Foreskin keratinocyte (primary cell): ENCODE measurements at places on chromosomes 4 and X. TPM values are rescaled to one million over a fixed set of nuclear protein-coding genes. Genes with fewer than 3 reads are reported as not detected.

ABLIM2 gene
- total RNA-seq = 0.39 and 0.85 TPM in 2 replicates

GRIA2 gene
- not detected in 2 replicates for total RNA-seq

NDNF gene
- not detected in 2 replicates for total RNA-seq

NAP1L3 gene
- total RNA-seq = 0.11 and 0.61 TPM in 2 replicates

PLK4 gene
- 29.1 and 34.7 TPM in 2 replicates for total RNA-seq

TMPRSS11A gene
- total RNA-seq = not detected in 2 replicates

FREM3 gene
- total RNA-seq = not detected in 2 replicates

XG gene
- 17.6 and 20.4 TPM in 2 replicates for total RNA-seq

ASB12 gene
- total RNA-seq = 0.07 TPM in 1 of 2 replicates, not detected in the other

IL13RA2 gene
- total RNA-seq = 0.32 and 0.85 TPM in 2 replicates

RBM41 gene
- 16.0 and 16.5 TPM in 2 replicates for total RNA-seq

SPIN4 gene
- 6.8 and 6.9 TPM in 2 replicates for total RNA-seq

TLR2 gene
- total RNA-seq = 3.5 and 4.4 TPM in 2 replicates

TADA2B gene
- total RNA-seq = 10.0 and 11.0 TPM in 2 replicates

RAB33A gene
- total RNA-seq = 0.10 TPM in 1 of 2 replicates, not detected in the other

CNGA1 gene
- total RNA-seq = 0.31 and 0.53 TPM in 2 replicates

PIM2 gene
- total RNA-seq = 9.5 and 10.3 TPM in 2 replicates

UGT2A3 gene
- total RNA-seq = not detected in 2 replicates

STPG2 gene
- total RNA-seq = 0.07 TPM in 1 of 2 replicates, not detected in the other

SLC6A14 gene
- total RNA-seq = under 0.01 and 0.20 TPM in 2 replicates
